ENCODE measurements at places on chromosomes 4 and X.

GRCh38 chr4:72629540-72629939 is 60.5 kb upstream of the ADAMTS3 start:
- no peak for DNase-seq

DNA sequence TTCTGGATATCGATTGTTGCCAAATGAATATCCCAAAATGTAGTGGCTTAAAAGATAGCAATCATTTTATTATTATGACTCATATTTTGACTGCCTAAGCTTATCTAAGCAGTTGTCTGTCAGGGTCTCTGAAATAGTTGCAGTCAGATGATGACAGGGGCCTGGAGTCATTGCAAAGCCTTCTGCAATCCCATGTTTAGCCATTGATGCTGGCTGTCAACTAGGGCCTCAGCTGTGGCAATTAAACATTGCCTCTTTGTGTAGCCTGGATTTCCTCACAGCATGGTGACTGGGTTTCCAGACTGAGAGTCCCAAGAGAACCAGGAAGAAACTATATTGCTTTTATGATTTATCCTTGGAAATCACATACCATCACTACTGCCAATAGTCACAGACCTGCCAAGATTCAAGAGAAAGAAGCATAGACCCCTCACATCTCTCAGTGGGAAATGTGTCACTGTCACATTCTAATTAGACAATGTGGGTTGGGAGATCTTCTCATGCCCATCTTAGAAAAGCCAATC is 227.3 kb upstream of the NOCT start:
- no peak for DNase-seq

- no peak for DNase-seq
Observed at GRCh38 chrX:40095583-40096394, 2.0 kb downstream of the BCOR start.

GRCh38 chr4:177283167-177283566 is 26.5 kb upstream of the NEIL3 start:
- DNase-seq, result no peak

DNA sequence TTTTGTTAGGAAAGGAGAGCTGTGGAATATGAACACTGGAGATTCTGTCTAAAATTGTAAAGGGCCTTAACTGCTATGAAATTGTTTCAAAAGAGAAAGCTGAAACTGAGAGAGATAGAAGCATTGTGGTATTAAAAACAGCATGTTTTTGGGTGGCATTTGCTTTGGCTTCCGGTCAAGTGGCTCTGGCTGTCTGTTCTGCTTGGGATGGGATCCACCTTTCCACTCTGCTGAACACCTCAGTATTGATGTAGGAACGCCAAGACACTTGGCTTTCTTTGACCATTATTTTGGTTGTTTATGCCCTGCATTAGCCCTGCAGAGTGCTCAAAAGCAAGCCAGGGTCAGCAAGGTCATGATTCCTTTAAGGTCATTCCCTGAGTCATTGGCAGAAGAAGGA is 199.7 kb downstream of the SLC4A4 start:
- no peak for DNase-seq

- no peak for DNase-seq
Observed at GRCh38 chr4:126172126-126172525, 857.4 kb downstream of the FAT4 start.

GRCh38 chrX:13094828-13095341 is 50.5 kb upstream of the FAM9C start:
- no peak for DNase-seq

DNA sequence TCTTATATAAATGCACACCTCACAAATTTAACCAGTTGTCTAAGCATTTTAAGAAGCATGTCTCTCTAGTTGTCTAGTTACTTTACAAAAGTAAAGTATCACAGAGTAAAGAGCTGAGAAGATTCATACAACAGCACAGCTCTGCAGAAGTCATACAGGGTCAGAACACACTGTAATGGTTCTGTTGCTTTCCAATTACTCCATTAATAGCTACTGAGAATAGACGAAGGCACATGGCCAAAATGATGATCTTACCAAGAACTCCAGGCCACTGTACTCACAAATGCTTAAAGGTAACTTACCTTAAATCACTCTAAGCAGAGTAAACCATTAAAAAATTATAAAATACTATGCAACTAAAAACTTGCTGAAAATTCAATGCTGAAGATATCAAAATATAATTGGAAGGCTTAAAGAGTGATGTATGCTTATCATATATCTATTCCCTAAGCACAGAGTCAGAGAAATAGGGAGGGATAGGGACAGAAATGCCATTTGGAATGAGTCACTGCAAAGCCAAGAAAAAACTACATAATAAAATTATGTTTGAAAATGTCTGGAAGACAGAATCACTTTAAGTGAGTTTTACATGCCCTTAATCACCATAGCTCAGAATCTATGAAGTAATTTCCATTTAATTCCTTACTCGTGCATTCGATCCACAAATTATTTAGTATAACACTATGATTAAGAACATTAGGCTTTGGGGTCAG is 71.0 kb downstream of the DDX60L start:
- DNase-seq, result no peak

- no peak for DNase-seq
Observed at GRCh38 chr4:8591626-8592365, 769 bp upstream of the CPZ start.

All from stimulated activated CD4-positive, alpha-beta T cell treated with anti-CD3 and anti-CD28 coated beads, Interleukin-2, amount 100 ng/mL, for 24 hours (primary cell).